ENCODE measurements at places on chromosomes 6 and 20.

DNA sequence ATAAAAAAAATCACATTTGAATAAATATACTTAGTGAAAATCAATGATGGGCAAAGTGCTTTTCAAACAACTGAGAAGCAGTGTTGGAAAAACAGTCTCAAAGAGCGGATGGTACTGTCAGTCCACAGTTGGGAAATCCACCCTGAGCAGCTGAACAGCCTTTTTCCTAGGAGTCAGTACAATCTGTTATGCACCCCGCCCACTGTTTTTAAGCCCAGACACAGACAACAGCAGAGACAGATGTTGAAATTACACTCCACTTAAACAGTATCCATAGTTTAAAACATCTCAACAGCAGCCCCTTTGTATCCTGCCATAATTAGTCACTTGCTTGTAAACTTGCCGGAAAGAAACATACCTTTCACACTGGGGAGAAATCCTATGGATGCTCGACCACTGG is 372 bp downstream of the KIAA0408 start:
- no peak for DNase-seq

DNA sequence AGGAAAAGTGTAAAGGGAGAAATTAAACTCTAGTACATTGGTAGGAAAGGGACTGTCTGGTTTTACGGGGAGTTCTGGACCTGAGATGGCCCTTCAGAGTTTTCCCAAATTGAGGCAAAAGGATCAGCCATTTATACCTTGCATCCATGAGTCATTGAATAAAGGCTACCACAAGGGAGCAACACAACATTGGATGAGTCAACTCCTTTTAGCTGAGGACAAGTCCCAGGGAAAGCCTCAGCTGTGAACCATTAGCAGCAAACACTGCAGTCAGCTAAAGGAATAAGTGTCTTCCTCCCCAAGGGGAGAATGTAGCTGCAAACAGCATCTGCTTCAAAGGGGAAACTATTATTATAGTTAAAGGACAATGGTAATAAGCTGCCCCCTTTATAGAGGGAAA is 468.7 kb upstream of the ID4 start:
- no peak for DNase-seq

GRCh38 chr6:17928514-17929430 is 58.7 kb downstream of the KIF13A start:
- no peak for DNase-seq

- DNase-seq, result no peak
Measured at GRCh38 chr20:51312480-51312783, 230.1 kb downstream of the NFATC2 start.

GRCh38 chr6:116218172-116218633 is 35.7 kb downstream of the TSPYL4 start:
- no peak for DNase-seq
